ENCODE measurements at places on chromosomes 3 and 15.

GRCh38 chr3:72476139-72476483 is 372.1 kb downstream of the SHQ1 start:
- no peak for DNase-seq

- DNase-seq: no peak
Observed at GRCh38 chr3:77320514-77320913, 280.6 kb downstream of the ROBO2 start.

DNA sequence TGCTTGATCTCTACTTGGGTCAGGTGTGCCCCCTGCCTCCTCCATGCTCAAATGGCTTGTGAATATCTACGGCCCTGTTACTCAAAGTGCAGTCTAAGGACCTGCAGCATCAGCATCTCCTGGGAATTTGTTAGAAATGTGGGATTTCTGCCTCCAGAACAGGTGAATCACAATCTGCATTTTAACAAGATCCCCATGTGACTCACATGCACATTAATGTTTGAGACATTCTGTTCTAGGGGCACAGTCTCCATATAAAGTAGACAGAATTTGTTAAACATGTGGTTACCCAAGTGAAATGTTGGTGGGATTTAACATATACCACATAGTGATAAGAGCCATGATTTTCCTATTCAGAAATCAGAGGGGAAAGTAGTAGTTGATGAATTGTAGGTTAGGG is 256.2 kb downstream of the NR1D2 start:
- DNase-seq: no peak

GRCh38 chr3:146342989-146343388 is 92.1 kb upstream of the PLSCR4 start:
- no peak for DNase-seq

DNA sequence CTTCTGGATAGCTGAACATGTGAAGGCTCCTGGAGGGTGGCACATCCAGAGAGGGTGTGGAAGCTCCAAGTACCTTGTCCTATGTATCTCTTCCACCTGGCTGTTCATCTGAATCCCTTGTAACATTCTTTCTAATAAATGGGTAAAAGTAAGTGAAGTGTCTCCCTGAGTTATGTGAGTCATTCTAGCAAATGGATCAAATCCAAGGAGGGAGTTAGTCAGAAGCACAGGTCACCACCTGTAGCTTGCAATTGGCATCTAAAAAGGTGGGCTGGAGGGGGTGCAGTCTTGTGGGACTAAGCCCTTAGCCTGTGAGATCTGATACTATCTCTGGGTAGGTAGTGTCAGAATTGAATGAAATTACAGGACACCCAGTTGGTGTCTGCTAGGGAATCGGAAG is 71.0 kb downstream of the WWTR1 start:
- peak; percentile 16 for DNase-seq

DNA sequence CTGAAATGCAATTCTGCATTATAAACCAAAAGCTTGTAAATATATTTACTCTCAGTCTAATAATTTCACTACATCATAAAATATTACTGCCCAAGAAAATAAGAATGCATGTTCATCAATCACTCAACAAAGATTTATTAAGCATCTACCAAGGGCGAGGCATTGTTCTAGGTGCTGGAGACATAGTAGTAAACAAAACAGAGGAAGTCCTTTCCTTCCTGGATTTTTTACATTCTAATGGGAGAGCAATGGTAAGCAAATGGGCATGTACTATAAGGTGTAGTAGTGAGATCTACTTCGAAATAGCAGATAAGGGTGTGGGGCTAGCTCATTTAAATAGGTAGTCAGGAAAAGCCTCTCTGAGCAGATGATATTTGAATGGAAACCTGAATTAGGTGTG is 10.8 kb upstream of the ZFYVE19 start:
- DNase-seq: no peak

GRCh38 chr3:60147249-60147950 is 1097.6 kb upstream of the CFAP20DC start:
- DNase-seq: no peak

GRCh38 chr15:43150191-43150929 is 17.0 kb downstream of the TMEM62 start:
- DNase-seq: no peak

GRCh38 chr3:61575893-61576292 is 14.5 kb downstream of the PTPRG start:
- no peak for DNase-seq

- DNase-seq: no peak
Observed at GRCh38 chr15:65619626-65620290, 2.0 kb upstream of the SLC24A1 start.

DNA sequence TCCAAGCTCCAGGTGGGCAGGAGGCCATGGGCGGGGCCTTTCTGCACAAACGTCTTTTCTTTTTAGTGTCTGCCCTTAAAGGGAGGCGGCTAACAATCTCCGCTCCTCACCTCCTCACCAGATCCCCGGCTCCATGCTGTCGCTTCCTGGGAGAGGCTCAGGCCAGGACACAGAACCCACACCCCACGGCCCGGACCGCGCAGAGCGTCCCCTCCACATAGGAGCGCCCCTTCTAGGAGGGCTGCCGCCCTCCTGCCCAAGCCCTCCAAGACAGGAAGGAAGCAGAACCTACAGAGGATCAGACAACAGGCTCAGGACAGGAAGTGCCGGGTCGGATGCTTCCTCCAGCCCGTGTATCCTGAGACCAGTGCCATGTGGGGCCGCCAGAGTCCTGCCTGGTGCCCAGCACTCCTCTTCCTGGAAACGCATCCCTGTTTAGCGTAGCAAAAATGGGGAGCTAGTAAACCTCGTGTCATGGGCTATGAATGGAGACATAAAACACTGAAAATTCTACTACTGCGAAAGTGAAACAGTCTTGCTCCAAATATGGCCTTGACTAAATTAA is 83.2 kb upstream of the ATP10A start:
- DNase-seq: no peak

- no peak for DNase-seq
Observed at GRCh38 chr3:145248928-145249327, 912.1 kb downstream of the PLOD2 start.

GRCh38 chr3:63523100-63523499 is 129.4 kb upstream of the SNTN start:
- no peak for DNase-seq

GRCh38 chr15:98524838-98525660 is 123.3 kb upstream of the IGF1R start:
- no peak for DNase-seq

DNA sequence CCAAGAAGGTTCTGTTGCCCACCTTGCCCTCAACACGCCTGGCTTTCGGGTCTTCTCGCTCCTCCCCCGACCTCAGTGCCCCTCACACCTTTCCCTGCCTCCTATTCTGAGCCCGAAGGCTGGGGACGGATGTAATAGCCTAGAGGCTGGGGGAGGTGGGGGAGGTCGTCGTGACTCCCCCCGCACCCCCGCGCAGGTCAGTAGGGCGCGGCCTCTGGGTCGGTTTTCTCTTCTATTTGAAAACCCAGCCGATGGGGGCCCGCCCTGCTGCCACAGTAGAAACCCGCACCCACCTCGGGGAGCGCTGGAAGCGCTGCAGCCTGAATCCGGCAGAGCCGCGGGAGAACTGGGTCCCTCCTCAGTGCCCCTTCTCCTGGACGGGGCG is 1.0 kb upstream of the RBPMS2 start:
- DNase-seq: no peak

GRCh38 chr3:44114142-44114541 is 127.5 kb upstream of the TOPAZ1 start:
- no peak for DNase-seq

DNA sequence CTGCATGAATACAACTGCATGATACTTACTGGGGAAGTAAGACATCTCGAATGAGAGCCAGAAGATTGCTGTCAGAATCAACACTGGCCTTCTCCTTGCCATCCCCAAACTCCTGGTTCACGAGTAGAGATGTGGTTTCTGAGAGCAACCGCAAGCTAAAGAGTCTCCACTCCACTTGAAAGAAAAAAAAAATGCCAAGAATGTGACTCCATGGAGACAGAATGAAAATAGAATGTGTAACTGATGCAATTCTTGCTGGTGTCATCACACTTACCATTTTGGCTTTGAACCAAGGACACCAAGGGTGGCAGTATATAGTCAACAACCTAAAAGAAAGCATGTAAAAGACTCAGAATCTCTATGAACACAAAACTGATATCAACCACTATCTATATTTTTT is 280.4 kb downstream of the ULK4 start:
- DNase-seq: no peak

GRCh38 chr3:64354956-64355355 is 129.7 kb upstream of the PRICKLE2 start:
- DNase-seq: no peak

DNA sequence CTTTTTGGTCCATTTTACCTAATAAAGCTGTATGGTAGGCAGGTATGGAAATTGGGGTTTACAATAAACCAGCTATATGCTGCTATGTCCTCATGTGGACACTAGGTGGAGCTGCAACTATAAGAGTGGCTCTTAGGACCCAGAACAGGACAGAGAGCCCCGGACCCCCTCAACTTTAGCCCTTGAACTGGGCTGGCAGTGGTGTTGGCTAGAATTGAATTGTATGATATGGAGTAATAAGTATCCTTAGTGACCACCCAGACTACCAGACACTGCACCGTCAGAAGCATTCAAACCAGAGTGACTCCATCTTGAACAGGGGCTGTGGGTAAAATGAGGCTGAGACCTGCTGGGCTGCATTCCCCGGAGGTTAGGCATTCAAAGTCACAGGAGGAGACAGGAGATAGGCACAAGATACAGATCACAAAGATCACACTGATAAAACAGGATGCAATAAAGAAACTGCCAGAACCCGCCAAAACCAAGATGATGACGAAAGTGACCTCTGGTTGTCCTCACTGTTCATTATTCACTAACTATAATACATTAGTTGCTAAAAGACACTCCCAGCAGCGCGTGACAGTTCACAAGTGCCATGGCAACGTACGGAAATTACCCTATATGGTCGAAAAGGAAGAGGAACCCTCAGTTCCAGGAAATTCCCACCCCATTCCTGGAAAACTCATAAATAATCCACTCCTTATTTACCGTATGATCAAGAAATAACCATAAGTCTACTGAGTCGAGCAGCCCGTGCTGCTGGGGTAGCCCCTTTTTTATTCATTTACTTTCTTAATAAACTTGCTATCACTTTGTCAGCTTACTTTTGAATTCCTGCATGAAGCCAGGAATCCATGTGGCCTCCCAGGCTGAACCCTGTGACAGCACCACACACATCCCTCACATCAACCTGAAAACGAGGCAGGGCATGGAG is 68.7 kb upstream of the BLM start:
- no peak for DNase-seq

- no peak for DNase-seq
Observed at GRCh38 chr15:90701048-90701447, 16.1 kb upstream of the BLM start.

- DNase-seq: no peak
Observed at GRCh38 chr15:92821491-92822116, 78.5 kb upstream of the CHD2 start.

GRCh38 chr15:65275728-65276126 is 11.0 kb downstream of the PARP16 start:
- no peak for DNase-seq

DNA sequence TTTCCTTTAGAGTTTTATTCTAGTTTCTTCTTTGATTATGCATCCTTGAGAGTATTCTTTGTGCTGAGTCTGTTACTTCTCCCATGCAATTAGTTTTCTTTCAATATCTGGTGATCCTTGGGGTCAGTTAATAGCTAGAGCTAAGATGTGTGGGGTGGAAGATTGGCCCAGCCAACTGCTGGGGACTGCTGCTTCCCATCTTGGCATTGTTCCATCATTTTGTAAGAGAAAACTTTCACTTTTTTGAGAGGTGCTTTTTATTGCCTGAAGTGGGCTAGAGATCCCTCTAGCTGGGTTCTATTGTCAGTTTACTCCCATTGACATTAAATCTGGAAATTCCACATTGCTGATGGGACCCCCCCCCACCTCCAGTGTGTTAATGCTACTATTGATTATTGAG is 15.4 kb downstream of the BCL2L10 start:
- no peak for DNase-seq

DNA sequence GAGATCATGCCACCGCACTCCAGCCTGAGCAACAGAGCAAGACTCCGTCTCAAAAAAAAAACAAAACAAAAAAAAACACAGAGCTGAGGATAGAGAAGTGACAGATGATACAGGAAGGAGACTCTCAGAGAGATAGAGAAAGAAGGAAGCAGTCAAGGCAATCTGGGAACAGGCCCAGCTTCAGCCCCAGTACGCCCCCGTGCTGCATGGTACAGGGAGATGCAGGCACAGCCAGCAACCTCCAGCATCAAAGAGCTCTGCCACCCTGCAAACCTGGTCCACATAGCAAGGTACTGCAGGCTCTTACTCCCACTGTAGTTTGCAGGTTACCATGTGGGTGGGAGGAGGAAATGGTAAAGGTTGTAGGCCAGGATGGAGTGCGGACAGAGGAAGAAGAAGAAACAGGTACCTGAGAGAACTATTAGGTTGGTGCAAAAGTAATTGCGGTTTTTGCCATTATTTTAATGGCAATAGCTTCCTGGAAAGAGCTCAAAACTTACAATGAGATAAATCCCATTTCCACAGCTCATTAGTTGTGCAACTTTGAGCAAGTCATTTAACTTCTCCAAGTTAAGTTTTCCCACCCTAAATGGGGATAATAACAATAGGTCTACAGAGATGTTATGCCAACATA is 253.0 kb downstream of the ARRDC4 start:
- no peak for DNase-seq

DNA sequence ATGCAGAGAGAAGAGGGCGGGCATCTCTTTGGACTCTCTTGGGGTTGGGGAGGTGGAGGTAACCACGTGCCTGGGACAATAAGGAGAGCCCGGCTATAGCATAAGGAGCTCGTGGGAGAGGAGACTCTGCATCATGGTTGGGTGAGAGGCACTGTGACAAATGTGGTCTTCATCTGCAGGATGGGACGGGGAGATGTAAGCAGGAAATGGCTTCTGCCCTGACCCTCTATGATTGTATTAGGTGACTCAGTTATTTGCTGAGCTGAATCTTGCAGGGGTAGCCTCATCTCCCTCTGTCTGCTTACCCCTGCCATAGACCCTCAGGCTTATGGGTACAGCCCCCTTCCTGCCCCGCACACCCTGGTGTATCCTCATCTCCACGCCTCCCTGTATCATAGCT is 48.7 kb downstream of the CORO2B start:
- DNase-seq: no peak

- peak; percentile 67 for DNase-seq
Observed at GRCh38 chr15:69414701-69415167, 585 bp downstream of the KIF23 start.

DNA sequence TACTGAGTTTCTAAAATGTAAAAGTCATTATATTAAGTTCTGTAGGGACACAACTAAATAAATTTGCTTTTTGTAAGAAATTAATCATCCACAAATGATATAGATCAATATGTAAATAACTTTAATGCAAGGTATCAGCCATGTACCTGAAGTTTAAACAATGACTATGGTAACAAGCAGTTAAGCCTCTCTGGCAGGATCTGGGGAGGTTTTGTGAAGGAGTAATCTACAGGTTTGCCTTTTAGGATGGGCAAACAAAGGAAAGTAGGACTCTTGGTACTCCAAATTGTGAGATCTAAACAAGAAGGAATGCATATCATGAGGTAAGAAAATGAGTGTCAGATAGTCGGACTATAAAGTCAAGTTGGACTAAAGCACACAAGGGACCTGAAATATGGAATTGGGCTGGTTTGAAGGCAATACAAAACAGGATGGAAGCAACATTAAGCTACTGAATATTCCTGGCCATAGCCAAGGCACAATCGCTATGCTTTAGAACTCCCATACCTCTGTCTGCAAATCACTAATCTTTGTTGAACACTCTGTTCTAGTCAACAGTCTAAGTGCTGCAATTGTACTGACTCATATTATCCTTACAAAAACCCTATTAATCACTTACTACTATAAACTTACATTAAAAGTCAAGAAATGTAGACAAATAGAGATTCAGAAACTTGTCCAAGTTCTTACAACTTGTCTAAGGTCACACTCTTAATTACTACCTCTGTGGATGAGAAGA is 412.8 kb downstream of the DIPK2A start:
- no peak for DNase-seq

All from right forelimb (tissue), 1 donor.